Activated CD8-positive, alpha-beta memory T cell treated with anti-CD3 and anti-CD28 coated beads for 1 hour (primary cell): ENCODE measurements at places on chromosomes 2 and 18.

DNA sequence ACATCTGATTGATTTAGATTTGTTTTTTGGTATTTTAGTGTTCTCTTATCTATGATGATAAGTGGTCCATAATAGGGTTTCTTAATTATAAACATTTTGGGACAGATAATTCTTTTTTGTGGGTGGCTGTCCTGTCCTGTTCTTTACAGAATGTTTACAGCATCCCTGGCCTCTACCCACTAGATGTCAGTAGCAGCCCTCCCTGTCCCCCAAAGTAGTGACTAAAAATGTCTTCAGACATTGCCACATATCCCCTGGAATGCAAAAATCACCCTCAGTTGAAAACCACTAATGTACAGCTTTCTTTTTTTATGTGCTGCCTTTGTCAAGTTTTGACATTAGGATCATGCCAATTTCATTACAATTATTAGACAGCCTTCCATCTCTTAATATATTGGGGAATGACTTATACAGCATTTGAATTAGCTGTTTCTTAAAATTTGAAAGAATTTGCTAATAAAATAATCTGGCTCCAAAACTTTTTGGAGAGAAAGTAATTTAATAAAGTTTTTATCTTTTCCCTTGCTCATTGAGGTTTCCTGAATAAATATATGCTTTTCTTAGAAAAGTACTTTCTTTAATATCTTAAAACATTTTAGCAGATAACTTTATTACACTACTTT is 19.5 kb downstream of the WIPF1 start:
- DNase-seq = peak; percentile 34

DNA sequence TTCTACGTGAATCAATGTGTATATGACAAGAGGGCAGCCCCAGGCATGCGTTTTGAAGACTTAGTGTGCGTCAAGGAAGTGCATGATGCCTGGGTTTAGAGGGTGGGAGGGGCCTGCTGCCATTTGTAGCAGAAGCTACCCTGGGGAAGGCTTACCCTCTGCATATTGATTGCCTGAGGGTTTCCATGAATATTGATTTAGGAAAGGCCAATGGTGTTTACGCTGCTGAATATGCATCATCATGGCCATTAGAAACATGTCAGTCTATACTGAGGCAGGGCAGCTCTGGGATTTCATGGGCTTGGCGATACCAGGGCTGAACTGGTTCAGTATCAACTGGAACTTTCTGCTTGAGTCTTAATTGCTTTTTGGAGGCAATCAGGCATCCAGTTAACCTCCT is 259.3 kb downstream of the DCDC2C start:
- DNase-seq = no peak

- no peak for DNase-seq
Measured at GRCh38 chr2:29520001-29520400, 401.4 kb downstream of the ALK start.

DNA sequence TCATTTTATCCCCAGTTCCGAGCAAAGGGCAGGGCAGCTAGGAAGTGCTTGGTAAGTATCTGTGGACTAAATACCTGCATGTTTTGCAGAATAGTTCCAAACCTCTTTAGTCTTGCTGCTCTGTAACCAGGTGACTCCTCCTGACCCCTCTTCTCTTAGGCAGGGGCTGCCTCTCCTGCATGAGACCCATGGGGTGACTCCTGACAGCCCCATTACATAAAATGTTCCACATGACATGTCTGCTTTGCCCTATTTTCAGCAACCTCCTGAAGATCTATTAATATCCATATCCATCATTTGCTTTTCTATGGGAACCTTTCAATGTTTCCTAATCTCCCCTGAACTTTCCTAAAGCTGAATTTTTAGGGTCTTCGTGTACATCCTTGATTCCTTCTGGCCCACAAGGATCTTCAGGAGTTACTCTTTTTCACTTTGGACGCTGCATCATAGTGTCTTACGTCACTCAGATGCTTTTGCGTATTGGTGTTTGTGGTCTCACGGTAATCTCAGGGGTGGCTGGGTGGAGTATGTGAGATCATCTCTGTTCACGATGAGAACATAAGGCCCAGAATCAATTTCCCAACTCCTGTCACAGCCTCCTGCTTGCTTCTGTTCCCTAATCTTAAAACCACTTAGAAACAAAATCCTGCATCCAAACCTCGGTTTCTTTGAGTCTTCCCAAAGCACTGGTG is 76.6 kb downstream of the MAPK4 start:
- DNase-seq = no peak

DNA sequence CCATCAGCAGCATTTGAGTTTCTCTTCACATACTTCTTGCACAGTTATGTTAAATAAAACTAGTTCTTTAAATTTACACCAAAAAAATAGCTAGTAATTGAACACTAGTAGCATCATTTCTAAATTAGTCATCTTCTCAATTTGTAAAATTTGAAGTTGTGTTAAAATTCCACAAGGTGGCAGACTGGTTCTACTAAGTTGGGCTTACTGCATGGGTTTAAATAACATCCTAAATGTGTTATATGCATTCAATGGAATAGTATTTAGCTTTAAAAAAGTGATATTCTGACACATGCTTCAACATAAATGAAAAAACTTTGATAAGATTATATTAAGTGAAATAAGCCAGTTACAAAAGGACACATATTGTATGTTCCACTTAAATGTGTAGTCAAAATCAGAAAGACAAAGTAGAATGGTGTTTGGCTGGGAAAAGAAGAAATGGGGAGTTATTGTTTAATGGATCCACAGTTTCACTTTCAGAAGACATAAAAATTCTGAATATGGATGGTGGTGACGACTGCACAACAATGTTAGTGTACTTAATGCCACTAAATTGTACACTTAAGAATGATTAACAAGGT is 28.7 kb upstream of the RPRD1A start:
- DNase-seq = no peak

DNA sequence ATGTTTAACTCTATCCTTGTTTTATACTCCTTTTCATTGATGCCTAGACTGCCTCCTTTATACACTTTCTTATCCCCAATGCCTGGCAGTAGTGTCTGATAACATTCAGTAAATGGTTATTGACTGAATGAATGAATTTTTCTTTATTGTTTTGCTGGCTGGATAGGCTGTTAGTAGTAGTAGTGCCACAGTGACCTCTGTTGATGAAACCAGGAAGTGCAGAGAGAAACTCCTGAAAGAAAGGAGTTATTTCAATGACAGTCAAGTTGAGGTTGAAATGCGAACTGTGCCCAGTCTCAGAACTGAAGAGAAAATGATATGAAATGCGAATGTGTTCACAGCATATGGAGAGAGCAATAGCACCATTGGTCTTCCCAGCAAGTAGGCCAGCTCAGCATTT is 26.8 kb upstream of the SLC9A2 start:
- DNase-seq = no peak

DNA sequence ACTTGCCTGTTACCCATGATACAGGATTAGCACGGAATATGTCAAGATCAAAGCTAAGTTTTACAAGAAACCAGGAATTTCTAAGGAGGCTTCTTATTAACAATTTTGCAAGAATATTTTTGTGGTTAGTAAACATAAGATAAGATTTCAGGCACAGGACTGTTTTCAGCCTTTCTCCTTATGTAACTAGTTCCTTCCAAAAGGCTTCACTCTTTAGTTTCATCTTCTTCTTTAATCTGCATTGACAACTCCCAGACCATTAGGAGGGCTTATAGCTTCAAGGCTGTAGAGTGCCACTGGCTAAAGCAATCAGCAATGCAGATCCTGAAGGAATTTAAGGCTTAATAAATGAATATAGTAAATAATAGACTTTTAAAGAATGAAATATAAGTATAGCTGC is 29.3 kb downstream of the SLC14A1 start:
- DNase-seq = no peak

- DNase-seq = no peak
Measured at GRCh38 chr2:96924775-96925747, 55.2 kb upstream of the SEMA4C start.

GRCh38 chr2:44906972-44907371 is 34.5 kb upstream of the SIX3 start:
- no peak for DNase-seq

GRCh38 chr2:171763602-171764001 is 76.3 kb downstream of the DYNC1I2 start:
- no peak for DNase-seq

GRCh38 chr2:150889141-150889540 is 372.5 kb downstream of the RBM43 start:
- DNase-seq = no peak

- no peak for DNase-seq
Measured at GRCh38 chr18:43692099-43692690, 414.9 kb upstream of the SYT4 start.

GRCh38 chr2:162062559-162062958 is 11.5 kb downstream of the DPP4 start:
- DNase-seq = no peak

DNA sequence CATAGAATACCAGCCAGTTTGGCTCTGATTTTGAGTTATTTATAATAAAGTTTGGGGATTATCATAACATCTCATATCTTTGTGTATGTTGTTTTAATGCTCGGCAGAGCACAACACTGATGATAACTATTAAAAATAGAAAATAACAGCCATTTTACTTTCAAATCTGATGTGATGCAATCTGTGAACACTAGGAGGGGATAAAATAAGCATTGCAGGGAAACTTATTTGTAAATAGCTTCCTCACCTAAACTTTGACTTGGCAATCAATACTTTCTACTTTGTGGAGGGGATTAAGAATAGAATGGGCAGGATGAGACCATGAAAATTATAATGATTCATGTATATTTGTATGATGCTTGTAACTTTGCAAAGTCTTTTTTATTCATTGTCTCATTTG is 54.4 kb downstream of the USP14 start:
- DNase-seq = no peak

- no peak for DNase-seq
Measured at GRCh38 chr2:176814740-176815367, 397.7 kb upstream of the HNRNPA3 start.

DNA sequence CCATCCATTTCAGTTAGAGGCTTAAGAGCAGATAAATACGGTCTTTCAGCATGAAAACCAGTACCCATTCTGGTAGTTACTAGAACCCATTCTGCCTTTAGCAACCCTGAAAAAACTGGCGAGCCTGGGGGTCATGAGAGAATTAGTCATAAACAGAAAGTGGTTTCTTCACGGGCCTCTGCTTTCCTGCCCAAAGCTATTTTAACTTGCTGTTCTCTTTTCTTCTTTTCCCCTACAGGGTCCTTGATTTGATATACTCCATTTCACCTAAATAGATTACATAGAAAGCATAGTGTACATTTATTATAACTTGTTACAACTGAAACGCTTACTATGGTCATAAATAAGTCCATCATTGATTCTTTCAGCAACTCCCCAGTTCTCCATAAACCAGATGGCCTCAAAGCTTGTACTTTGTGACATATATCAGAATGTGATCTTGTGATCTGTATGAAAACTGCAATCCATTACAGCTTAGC is 48.3 kb downstream of the WDFY1 start:
- DNase-seq = no peak

DNA sequence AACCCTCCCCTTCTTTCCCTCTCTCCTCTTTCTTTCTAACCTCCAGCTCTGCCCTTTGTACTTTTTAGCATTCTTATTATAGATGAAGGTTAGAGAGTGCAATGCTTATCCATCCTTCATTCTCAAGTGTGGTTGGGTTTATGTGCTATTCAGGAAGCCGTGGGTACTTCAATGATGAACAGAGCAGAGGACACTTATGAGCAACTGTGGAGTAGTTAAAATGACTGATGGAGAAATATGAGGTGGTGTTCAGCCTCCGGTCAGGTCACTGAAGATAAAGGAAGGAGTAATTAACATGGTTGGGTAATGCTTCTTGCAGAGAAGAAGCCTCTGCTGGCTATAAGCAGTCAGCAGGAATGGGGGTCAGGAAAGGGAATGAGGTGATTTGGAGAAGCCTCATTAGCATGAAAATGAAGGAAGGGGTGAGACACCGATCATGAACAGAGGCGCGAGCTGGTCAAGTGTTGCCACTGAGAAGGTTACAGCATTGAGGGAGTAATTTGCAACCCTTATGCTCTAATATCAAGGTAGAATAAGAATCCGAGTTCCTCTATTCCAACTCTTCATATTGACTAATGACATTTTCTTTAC is 174.7 kb downstream of the LPIN1 start:
- no peak for DNase-seq

GRCh38 chr18:60469387-60470100 is 97.0 kb upstream of the MC4R start:
- no peak for DNase-seq

- DNase-seq = no peak
Measured at GRCh38 chr18:75064513-75064905, 144.4 kb downstream of the PTGR3 start.

GRCh38 chr2:127220768-127221527 is 849 bp upstream of the CYP27C1 start:
- DNase-seq = no peak

DNA sequence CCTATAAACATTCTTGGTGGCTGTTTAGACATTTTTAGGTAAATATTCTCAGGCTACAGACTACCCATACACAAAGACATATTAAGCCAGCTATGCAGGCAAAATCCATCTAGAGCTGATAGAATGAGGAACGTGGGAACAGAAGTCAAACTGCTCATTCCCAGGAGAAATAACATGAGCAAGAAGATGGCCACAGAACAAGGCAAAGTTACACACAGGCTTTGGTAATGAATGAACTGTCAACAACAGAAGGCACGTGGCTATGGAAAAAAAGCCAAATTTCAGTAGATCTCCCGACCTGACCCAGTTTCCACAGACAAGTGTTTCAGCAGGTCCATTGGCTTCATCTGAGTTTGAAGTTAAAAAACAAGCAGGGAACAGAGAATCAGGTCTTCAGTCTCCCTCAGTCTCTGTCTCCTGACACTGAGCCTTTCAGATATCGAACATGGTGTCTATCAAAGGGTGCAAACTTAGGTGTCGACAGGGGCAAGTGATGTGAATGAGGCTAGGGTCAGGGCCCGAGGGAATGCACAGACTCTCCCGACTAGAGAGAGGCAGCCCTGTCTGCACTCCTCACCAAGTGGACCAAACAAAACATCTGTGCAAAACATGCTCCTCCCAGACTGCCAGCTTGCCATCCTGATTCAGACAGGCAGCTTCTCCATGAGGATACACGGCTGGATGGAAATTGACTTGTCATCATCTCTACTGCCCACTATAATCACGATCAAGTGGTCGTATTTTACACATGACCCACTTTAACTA is 25.9 kb downstream of the SIGLEC15 start:
- no peak for DNase-seq

GRCh38 chr2:230000118-230000841 is 68.4 kb downstream of the SLC16A14 start:
- DNase-seq = no peak

DNA sequence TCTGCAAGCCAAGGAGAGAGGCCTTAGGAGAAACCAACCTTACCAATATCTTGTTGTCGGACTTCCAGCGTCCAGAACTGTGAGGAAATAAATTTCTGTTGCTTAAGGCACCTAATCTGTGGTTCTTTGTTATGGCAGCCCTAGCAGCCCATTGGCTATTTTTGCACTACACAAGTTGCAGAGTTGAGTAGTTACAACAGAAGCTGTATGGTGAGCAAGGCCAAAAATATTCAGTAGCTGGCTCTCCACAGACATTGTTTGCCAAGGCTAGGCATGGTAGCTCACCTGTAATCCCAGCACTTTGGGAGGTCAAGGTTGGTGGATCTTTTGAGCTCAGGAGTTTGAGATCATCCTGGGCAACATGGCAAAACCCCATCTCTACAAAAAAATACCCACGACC is 27.1 kb upstream of the SCYGR1 start:
- no peak for DNase-seq

- DNase-seq = no peak
Measured at GRCh38 chr2:149389506-149390167, 59.2 kb downstream of the LYPD6 start.

- no peak for DNase-seq
Measured at GRCh38 chr2:80244905-80245584, 59.5 kb downstream of the LRRTM1 start.
